GM12864 (cell line): ENCODE measurements at places on chromosomes 7 and 10.

DNA sequence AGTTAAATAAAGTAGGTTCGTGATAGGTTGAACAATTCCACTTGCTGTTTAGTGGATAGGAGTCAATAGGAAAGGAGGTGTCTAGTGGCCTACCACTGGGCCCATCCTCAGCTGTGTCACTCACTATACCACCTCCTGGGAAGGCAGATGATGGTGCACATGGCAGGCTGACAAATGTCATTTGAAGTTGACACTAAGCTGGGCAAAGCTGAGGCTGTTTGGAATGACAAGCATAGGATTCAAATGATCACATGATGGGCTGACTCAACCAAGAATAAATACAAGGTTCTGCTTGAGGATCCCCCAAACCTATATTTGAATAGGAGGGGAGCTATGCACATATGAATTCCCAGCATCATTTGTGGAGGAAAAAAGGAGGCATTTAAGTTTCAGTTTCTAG, 489.8 kb downstream of the RPS24 start:
- no peak for DNase-seq

DNA sequence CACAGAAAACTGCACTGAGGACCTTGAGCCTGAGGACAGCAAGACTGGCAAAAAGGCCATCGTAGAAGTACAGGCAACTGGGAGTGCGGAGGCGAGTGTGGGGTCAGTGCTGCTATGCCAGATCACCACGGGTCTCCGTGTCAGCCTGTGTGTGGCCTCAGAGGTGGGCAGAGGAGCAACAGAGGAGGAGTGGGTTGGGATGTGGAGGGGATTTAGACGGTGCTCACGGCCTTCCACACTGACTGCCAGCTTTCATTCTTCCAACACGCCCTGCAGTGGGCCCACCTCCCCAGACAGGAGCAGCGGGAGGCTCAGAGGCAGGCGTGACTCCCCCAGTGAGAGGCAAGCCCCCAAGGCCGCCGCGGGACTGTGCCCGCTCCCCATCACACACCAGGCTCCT, 17.0 kb upstream of the ZMIZ1 start:
- DNase-seq: no peak

DNA sequence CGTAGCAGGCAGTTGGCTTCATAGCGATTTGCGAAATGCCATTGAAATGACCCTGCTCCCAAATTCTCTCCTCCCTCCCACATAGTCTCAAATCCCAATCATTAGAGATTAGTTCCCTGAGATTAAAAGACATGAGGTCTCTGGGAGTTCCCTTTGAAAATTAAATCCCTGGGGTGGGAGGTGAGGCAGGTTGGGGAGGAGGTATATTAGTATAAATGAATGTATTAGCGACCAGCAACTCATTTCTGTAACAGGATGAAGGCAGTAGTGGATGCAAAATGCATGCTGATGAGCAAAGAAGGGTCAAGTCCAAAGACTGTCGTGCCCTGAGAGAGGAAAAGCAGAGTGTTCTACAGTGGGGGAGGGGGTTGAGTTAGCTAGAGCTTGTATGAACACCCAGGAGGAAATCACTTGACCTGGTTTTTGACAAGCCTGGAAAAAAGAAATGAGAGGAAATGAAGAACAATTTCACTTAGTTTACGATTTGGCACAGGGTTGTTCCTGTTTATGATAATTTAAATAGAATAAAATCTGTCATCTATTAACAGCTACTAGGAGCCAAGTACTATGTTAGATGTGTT, 79.6 kb upstream of the MTPN start:
- DNase-seq: no peak

GRCh38 chr7:47690902-47691558, 109.1 kb upstream of the TNS3 start:
- DNase-seq: no peak

- DNase-seq: no peak
Measured at GRCh38 chr7:91957232-91957631, 16.6 kb downstream of the AKAP9 start.

DNA sequence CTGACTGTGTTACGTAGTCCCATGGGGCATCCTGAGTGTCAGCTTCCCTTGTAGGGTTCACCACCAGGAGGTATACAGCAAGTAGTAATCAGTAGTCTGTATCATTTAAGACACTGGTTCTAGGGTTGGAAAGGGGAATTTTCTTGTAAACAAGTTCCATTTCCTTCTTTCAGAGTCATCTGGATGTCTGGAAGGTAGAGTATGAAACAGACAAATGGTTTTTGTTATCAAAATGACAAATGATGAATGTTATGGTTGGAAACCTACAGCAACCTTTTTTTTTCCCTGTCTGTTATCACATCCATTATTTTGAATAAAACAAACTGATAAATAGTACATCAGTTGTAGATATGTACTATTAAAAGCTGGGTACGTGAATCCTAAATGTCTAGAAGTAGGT, 19.1 kb downstream of the SEMA3A start:
- no peak for DNase-seq

GRCh38 chr7:3488829-3489228, 187.8 kb downstream of the SDK1 start:
- no peak for DNase-seq

GRCh38 chr10:49369216-49370162, 26.4 kb downstream of the DRGX start:
- no peak for DNase-seq

DNA sequence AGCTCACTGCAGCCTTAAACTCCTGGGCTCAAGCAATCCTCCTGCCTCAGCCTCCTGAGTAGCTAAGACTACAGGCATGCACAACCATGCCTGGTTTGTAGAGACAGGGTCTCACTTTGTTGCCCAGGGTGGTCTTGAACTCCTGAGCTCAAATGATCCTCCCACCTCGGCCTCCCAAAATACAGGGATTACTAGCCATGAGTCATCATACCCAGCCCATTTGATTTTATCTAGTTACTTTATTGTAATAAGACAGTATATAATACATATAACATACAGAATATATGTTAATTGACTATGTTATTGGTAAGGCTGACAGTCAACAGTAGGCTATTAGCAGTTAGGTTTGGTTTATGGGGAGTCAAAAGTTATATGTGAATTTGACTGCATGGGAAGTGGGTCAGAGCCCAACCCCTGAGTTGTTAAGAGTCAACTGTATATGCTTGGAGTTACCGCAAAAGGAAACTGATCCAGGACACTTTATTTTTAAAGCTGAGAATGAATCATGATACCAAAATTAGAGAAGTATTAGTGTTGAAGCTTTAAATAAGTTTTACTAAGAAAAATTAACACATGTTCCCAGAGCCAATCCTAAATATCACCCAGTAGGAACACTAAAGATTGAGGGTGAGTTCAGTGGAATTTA, 20.7 kb upstream of the KMT2E start:
- no peak for DNase-seq

DNA sequence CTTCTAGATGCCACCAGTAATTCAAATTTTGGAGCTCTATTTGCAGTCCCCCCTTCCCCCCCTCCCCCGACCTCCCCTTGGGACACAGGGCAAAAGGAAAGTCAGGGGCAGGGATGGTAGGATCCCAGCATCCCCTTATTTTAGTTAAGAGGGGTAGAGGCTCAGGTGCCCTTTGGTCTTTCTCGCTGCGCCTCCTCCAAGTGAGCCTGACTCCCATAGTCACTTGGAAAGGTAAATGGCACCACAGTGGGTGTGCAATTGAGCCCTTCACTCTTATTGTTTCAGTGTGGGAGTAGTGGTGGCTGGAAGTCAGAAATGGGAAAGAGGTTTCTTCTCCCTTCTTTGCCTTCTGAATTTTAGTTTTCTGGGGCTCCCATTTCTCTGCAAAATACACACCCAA, 8.2 kb upstream of the FEZF1 start:
- DNase-seq: no peak

DNA sequence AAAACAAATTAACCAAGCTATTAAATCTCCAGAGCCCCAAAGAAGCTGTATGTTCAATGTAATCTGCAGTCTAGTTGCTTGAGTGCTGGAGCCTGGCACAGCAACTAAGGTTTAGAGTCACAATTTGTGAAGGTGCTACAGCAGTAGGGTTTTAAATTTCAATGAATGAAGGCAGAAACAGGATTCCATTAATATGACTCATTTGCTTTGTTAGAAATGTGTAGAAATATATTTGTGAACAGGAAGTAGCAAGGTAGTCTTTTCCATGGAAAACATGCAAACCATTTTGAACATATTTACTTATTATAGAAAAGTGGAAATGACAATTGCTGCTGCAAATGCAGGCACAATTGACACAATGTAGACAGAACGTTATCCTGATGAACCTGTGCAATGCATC, 149.0 kb upstream of the STEAP4 start:
- no peak for DNase-seq
